Right atrium auricular region (tissue), 2 donors: ENCODE measurements at places on chromosomes 4 and X. TPM values are rescaled to one million over a fixed set of nuclear protein-coding genes. Genes with fewer than 3 reads are reported as not detected.

Gene C4orf46
- total RNA-seq: 3.2 TPM

DNA sequence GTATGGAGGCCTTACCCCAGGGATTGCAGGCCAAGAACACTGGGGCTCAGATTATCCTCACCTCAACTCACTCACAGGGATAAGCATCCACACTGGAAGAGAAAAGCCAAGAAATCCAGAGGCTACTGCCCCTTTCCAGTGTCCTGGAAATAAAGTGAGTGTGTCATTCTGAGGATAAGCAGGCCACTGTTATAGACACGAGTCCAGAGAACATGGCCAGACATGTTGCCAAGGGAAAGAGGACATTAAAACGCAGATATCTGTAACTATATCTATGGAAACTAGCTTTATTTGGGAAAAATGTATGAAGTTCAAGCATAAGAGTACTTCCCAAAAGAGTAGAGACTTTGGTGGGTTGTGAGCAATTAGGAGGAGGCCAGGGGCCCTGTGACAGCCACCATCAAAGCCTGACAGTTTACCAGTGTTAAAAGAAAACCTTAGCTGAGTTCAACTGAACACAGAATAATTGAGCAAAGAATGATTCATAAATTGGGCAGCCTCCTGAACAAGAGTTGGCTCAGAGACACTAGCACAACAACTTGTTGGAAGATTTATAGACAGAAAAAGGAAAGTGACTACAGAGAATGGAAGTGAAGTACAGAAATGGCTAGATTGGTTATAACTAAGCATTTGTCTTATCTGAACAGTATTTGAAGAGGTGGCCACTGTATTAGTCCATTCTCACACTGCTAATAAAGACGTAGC, 1222.2 kb downstream of the STIM2 start:
- H3K36me3 ChIP-seq: no peaks in the 10 kb centered on the region
- no peaks in the 10 kb centered on the region for H3K27me3 ChIP-seq
- no peak for DNase-seq
- H3K4me1 ChIP-seq: no peaks in the 10 kb centered on the region
- H3K27ac ChIP-seq: no peak overlapping the region

- H3K4me3 ChIP-seq: no peak overlapping the region
- no peaks in the 10 kb centered on the region for H3K27me3 ChIP-seq
- H3K27ac ChIP-seq: no peak overlapping the region
- DNase-seq: no peak
- no peaks in the 10 kb centered on the region for H3K4me1 ChIP-seq
Measured at GRCh38 chr4:173801361-173801760, 271.3 kb upstream of the HAND2 start.

- peak within 1 kb of the TSS; percentile 76 for H3K4me3 ChIP-seq
- no peaks in the 10 kb centered on the region for H3K27me3 ChIP-seq
- H3K4me1 ChIP-seq: no peaks in the 10 kb centered on the region
- no peaks in the 10 kb centered on the region for H3K36me3 ChIP-seq
Measured at GRCh38 chr4:82798168-82799005, at the start of gene SCD5. SCD5 (minus strand) TSS chr4:82798796; CDS start chr4:82798537, 259 bp downstream.

DNA sequence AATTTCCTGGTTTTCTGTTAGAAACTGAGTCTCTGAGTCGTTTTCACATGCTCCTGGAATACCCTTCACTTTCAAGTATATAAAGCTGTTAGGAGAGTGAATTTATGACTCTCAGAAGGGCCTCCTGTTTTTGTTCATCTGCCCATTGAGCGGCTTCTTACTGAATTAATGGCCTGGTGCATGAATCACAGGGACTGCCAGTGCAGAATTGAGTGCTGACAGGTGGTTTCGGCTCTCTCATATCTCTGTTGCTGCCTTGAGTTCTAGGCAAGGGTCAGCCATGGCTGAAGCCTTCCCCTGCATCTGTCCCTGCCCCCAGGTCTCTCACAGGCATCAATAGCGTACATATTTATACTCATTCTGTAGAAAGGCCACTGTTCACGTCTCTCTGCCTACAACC, 22.7 kb upstream of the SEPSECS start:
- H3K27me3 ChIP-seq: no peaks in the 10 kb centered on the region
- no peak overlapping the region for H3K4me3 ChIP-seq
- no peaks in the 10 kb centered on the region for H3K4me1 ChIP-seq
- no peak overlapping the region for H3K27ac ChIP-seq

GRCh38 chrX:117751155-117751554, 365.5 kb downstream of the KLHL13 start:
- H3K36me3 ChIP-seq: no peaks in the 10 kb centered on the region
- H3K4me3 ChIP-seq: no peak overlapping the region
- H3K4me1 ChIP-seq: no peaks in the 10 kb centered on the region
- no peak overlapping the region for H3K27ac ChIP-seq

Gene FGFBP1
- 0.94 TPM for total RNA-seq

Gene MAGEA12
- not detected for total RNA-seq

- no peak for DNase-seq
- H3K4me1 ChIP-seq: no peaks in the 10 kb centered on the region
- H3K4me3 ChIP-seq: no peak overlapping the region
- H3K27ac ChIP-seq: peak overlapping the region; percentile 21
- H3K36me3 ChIP-seq: peaks cover 11% of the 10 kb centered on the region
- no peaks in the 10 kb centered on the region for H3K27me3 ChIP-seq
Measured at GRCh38 chr4:169677150-169677748, 56.9 kb downstream of the CLCN3 start.

DNA sequence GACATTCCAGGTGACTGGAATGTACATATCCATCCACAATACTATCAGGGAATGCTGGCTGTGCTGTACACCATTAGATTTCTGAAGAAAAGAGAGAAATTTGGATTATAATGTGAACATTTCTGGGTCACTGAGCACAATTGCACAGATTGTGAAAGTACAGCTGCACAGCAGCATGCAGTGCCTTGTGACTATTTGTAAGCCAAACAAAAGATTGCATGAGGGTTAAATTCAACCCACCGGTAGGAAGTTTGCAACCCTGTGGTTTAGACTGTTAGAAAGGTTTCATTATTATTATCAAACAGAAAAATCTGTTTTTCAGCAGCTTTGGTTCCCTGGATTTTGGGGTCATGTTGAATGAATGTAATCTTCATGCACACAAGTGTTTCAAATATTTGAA, 24.5 kb downstream of the DDIT4L start:
- no peak for DNase-seq
- no peaks in the 10 kb centered on the region for H3K4me1 ChIP-seq
- H3K4me3 ChIP-seq: no peak overlapping the region

GRCh38 chr4:18840481-18840880, 818.9 kb upstream of the LCORL start:
- H3K27ac ChIP-seq: no peak overlapping the region
- no peaks in the 10 kb centered on the region for H3K4me1 ChIP-seq
- no peaks in the 10 kb centered on the region for H3K36me3 ChIP-seq
- no peaks in the 10 kb centered on the region for H3K27me3 ChIP-seq
